ENCODE measurements at places on chromosomes 2 and 18.

DNA sequence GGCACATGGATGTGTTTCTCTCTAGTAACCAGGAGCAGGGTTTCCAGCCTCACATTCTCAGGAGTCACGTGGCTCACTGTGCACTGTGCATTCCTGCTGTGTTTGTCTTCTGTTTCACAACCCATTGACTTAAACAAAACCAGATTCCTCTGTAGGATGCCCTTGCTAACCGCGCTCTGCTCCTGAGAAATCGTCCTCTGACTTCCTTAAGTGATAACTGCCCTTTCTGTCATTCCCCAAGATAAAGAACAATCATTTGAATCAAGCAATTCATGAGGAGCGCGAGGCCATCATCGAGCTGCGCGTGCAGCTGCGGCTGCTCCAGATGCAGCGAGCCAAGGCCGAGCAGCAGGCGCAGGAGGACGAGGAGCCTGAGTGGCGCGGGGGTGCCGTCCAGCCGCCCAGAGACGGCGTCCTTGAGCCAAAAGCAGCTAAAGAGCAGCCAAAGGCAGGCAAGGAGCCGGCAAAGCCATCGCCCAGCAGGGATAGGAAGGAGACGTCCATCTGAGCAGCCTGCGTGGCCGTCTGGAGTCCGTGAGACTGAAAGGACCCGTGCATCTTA, 60.2 kb downstream of the RALBP1 start:
- no peak for DNase-seq

DNA sequence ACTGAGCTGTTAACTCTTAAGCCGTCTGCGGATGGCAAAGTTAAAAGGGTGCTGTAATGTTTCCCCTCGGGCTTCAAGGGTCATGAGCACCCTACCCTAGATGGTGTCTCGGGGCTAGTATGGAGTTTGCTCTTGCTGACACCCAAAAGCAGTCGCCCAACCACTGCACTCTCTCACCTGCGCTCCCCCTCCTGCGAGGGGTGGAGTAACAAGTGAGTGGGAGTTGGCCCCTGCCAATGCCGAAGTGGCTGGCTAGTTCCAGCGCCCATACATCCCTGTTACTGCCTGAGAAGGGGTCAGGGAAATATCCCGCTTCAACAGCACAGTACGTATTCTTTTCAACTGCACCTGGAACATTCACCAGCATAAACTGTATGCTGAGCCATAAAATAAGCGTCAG, 47.5 kb downstream of the FAM117B start:
- no peak for DNase-seq

DNA sequence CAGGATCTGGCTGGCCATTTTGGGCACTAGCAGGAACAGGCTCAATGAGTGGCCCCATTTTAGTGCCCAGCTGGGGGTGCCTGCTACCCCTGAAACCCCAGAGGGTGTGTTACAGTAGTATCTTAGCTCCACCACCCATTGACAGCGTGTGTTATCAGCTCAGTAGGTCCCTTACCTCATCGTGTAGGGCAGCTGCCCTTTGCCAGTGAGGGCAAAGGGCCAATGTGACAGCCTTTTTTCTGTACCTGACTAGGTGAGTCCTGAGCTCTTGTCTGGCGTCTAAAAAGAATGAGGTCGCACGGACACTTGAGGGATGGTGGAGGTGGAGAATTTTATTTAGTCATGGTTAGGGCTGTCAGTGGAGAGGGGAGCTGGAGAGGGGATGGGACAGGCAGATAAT, 462.2 kb downstream of the PIK3C3 start:
- no peak for DNase-seq

DNA sequence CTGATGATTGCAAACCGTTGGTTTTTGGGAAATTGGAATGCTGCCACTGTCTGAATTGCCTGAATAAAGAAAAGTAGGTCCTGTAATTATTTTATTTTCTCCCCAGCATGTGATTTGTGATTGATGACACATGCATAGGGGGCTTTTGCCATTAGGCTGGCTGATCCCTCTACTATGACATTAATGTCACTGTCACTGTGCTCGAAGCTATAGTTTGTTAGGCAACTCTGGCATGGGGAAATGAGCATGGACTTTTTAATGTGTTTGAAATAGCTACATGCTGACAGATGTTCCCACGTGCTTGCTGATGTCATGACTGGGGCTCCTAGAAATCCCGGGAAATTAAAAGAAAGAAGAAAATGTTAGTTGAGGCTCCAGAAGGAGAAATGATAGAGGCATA, 99.1 kb downstream of the HRH4 start:
- no peak for DNase-seq

GRCh38 chr2:190838492-190838910, 42.1 kb upstream of the GLS start:
- no peak for DNase-seq

GRCh38 chr2:95719473-95720060, 127.8 kb downstream of the TRIM43 start:
- DNase-seq = no peak

DNA sequence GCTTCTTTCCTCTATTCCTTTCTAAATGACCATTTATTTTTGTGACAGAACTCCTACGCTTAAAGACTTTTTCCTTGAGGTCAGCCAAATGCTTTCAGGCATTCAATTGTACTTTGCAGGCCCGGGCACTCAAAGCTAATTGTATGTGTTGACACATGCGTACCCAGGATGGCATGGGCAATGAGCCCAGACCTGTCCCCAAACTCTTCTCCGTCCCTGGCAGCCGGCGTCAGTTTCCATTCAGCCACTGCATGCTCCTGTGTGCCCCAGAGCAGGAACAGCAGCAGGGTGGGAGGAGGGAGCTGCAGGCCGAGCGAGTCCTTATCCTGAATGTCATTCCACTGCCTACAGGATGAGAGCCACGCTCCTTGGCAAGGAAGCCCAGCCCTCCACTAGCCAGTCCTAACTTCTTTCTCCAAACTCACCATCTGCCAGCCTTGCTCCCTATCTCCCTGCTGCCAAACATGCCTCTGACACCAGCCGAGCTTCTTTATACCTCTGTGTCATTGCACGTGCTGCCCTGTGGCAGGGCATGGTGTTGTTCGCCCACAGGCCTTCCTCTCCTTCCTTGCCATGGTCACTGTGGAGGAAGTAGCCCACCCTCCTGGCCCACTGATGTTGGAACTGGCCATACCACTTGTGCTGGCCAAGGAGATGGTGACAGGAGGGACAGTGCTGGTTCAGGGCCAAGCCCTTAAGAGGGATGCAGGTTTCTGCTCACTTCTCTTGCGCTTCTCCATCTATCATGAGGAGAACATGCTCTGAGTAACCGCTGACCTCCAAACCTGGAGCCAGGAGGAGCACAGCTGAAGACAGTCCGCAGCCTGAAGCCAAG, 116.9 kb upstream of the FHL2 start:
- no peak for DNase-seq

GRCh38 chr2:192236136-192236535, 41.4 kb upstream of the TMEFF2 start:
- no peak for DNase-seq

DNA sequence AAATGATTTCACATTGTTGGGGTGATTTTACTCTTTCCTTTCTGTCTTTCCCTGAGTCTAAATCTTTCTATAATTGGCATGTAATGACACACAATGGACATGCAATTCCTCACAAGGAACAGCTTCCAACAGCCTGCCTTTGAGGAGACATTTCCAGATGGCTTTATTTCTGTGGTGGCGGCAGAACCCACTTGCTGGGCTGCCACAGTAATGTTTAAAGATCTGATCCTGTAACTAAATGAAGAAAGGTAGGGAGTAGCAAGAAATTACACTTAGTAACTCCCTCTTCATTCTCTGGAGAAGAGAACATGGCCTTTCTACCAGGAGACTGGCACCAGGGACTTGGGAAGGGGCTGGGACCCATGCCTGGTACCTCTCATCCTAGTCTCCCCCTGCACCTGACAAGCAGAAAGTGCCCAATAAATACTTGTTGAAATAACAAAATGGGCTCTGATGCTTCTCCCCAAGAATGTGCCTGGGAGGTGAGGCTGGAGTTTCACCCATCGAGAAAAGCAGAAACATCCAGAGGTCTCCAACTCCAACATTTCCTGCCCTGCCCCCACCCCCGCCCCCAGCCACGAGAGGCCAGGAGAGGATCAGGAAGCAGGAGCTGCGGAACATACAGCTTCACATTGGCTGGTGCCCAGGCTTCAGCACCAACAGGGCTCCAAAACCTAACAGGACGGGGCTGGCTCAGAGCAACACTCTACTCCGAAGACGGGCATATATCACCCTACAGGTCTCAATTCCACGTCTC, 92.1 kb downstream of the PXDN start:
- no peak for DNase-seq

- DNase-seq = no peak
Measured at GRCh38 chr2:217066510-217067270, 206.8 kb upstream of the TNP1 start.

DNA sequence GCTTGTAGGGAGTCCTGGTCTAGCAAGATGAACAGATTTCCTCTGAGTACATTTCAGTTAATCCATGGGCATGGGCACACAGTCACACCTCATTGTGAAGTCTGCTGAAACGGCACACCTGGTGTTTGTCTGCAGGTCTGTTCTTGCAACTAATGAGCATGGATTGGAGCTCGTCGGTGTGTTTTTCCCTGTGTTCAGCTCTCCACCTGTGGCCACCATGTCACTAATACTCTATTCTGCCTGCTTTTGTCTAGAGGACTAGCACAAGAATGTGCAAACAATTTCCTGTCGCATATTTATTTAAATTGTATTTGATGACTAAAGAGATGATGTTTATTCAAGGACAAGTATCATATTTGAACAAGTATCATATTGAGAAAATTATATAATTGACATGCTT, 24.5 kb upstream of the PPP4R1 start:
- DNase-seq = no peak

DNA sequence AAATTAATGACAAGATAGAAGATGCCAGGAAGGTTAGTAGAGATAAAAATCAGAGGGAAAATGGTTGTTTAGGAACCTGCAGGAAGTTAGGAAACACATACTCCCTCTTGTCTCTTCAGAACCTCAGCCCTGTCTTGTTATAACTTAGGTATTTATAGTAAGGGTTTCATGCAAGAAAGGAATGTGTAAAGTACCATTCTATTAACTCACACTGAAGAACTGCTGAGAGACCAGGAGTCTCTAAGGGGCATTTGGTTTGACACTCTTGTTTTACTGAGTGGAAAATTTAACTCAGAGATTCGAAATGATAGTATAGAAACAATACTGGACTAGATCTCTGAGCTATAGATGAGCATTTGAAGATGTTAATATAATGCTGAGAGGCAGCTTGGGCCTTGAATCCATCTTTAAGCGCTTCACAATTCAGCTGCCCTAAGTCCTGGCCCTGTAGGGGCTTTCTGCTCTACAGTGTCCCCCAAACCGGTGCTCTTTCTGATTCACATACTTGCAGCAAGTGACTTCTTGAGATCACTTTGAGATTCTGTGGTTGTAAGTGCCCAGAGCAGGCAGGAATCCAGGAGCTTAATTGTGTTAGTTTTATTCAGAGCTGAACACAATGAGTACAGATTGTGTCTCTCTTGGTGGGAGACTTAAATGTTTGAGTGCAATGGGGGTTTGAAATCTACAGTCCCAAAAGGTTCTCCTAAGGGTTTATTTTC, 235.0 kb upstream of the RGPD4 start:
- no peak for DNase-seq

GRCh38 chr2:101230541-101231001, 22.1 kb upstream of the CNOT11 start:
- DNase-seq = no peak

DNA sequence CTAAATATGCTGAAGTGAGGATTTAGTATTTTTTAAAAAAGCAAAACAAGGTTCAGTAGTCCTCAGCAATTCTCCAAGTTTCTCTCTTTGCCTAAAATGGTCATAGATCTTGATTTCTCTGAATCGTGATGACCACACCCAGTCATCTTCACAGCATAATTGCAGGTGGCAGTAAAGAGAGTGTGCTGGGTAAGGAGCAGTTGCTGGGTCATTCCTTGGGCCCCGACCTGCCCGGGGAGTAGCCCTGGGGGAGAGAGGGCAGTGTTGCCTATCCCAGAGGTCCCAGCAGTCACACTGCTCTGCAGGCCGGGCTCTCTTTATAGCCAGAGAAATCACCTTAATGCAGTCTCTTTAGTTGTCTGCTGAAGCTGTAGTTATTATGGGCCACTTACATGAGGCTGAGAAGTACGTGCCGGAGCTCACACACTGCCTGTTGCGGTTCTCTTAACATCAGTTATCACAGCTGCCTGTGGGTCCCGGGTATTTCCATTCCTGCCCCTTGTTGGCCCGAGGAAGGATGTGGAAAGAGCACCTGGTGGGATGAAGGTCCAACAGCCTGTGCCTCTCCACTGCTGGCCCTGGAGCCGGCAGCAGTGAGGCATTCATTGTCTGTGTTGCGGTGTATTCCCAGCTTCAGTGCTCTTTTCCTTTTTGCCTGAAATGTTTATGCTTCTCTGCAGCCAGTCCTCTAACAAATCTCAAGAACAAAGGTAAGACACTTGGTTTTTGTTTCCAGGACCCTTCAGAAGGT, 230.1 kb downstream of the ALPK2 start:
- no peak for DNase-seq

DNA sequence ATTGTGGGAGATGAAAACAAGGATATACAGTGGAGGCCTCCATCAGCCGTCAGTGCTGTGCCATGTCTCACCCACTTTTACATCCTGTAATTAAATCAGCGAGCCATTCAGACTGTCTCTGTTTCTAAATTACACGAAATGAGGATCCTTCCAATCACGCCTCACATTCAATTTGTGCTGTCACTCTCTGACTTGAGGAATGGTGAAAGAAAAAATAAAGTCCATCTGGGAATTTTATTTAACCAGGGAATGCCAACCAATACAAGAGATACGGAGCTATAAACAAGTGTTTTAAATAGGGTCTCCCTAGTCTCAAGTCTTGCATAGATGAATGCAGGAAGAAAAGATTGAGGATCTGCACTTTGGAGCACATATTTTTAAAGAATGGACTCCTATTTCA, 72.8 kb downstream of the CMPK2 start:
- DNase-seq = no peak

DNA sequence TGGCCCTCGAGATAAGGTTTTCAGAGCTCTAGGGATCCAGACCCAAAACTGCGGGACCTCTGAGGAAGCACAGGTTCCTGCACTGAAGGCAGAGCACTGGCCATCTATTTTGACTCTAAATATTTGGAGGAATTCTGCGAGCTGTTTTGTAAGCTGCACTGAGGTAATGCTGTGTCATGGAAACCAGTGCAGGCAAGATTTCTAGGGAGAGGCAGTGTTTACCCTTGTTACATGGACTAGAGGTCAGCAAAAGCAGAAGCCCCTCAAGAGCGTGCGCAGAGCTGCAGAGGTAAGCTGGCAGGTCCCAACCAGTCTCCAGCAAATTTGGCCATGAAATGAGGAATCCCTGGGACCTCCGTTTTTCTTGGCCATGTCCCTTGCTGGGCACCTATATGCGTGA, 137.3 kb downstream of the RNF152 start:
- no peak for DNase-seq

GRCh38 chr2:230796280-230796862, 68.4 kb upstream of the ITM2C start:
- no peak for DNase-seq

DNA sequence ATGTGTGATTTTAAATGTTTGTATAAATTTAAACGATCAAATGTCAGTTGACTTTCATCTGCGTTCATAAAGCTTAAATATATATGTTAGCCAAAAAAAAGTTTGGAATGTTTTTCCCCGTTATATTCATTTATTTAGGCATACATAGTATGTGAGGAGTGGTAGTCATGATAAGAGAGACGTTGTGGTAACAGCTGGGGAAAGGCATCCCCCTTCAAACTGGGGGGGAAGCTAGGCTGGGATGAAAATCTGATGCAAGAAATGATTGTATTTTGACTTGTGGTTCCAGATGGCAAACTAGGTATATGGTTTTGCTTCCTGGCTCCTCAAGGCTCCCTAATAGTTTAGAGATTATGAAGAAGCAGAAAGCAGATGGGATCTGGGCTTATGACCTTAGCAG, 30.1 kb downstream of the ITGA6 start:
- no peak for DNase-seq

- DNase-seq = no peak
Measured at GRCh38 chr2:2324565-2325101, 6.4 kb downstream of the MYT1L start.
